ENCODE measurements at places on chromosomes 2 and 18.

- DNase-seq = no peak
Measured at GRCh38 chr2:187118331-187119099, 269.5 kb upstream of the ZSWIM2 start.

DNA sequence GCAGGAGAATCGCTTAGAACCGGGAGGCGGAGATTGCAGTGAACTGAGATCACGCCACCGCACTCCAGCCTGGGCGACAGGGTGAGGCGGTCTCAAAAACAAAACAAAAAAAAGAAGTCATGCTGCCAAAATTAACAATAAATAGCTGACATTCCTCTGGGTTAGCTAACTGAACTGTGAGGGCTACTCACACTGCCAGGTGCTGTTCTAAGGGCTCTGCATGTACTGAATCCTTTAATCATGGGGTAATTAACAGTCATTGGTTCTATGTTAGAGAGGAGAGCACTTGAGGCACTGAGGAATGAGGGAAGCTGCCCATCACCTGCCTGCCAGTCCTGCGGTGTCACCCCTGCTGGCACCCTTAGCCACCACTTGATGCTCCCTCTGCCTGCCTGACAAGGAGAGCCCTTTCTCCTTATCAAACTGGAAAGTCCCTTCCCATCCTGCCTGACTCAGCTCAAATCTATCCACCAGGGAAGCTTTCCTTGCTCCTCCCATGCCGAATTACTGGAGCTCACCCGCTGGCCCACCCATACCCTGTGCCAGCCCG lies 73.0 kb upstream of the RIOK3 start:
- no peak for DNase-seq

- no peak for DNase-seq
Measured at GRCh38 chr2:207274530-207275189, 108.9 kb upstream of the KLF7 start.

DNA sequence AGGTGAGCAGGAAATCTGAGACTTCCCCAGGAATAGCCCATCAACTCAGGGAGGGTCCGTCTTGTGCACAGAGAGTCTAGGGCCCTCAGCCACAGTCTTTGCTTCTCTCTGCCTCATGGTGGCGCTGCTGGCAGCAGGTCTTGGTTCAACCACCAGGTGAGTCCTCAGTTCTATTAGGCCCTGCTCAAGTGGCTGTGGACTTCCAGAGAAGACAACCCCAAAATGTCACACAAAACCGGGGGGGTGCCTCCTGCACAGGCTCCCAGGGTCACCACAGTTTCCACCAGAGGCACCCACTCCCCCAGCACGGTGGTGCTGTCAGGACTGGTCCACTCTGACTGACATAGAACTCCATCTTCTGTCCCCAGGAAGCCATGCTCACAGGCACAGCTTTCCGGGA lies 2.4 kb upstream of the CHRNG start:
- DNase-seq = no peak

DNA sequence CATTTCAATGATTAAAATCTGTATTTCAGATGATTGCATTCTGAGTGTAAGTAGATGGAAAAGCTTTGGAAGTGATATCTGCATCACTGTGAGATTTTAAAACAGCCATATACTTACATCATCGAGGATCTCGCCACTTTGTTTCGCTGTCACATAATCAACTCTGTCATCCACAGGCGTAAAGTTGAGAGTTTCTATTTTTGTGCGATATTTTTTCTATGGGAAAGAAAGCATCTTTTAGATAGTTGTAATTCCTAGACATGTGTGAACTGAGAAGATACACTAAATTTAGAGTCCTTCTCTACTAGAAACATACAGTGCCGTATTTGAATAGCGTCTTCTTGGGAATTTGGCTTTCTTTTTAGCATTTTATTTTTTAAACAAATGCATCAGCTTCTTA lies 158.8 kb downstream of the RIF1 start:
- DNase-seq = no peak

Data from stimulated activated CD4-positive, alpha-beta T cell treated with anti-CD3 and anti-CD28 coated beads, TNF-alpha, amount 100 ng/mL, for 1 hour (primary cell).